Activated T-cell treated with anti-CD3 and anti-CD28 coated beads for 1 hour (primary cell): ENCODE measurements at places on chromosomes 3 and 15.

DNA sequence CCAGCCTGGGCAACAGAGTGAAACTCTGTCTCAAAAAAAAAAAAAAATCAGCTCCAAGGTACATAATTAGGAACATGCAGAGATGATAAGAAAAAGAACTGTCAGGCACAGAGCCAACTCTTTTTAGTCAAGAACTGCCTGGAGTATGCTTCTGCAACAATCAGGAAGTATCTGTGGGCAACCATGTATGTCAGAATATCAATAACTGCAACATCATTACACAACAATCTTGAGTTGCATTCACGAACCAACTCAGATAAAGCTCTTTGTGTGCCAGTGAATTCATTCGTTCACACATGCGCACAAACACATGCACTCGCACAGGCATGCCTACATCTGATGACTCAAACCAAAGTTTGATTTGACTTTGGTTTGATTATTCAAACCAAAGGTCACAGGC is 32.1 kb downstream of the EFHB start:
- DNase-seq = no peak

GRCh38 chr3:8665407-8665896 is 20.9 kb upstream of the SSUH2 start:
- DNase-seq = no peak

DNA sequence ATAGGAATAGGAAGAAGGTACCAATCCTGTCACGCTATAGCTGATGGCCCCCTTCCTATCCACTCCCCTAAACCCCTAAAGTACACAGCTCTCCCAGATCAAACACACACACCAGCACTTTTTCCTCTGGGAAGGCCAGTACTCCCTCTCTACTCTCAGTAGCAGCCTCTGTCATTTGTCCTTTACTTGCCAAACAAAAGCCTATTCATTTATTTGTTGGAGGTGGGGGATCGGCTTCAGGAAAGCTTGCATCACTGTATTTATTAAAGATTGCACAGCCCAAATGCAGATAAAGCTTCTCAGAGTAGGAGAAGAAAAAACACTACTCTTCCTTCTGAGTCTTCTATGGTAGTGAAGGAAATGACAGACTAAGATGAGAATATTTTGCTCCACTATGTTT is 429.7 kb upstream of the RASGRP1 start:
- no peak for DNase-seq

GRCh38 chr3:42651248-42652091 is 2.0 kb upstream of the ZBTB47 start:
- no peak for DNase-seq

DNA sequence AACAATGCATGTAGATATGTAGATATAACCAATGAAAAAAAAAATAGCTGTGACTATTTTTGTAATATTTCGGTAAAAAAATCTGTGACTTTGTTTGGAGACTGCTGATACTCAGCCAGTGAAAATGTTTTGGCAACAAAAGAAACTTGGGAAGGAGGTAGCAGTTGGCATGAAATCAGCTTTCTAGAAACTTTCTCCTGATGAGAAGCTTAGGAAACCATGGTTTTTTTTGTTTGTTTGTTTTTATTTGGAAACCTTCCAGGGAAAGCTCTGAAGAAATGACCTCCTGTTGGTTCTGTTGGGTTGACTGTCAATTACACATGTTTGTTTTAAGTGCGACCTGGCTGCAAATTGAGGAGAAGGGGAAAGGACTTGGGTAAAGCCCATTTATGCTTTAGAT is 445.9 kb downstream of the UNC13C start:
- no peak for DNase-seq
